ENCODE measurements at places on chromosomes 4 and X.

- DNase-seq = no peak
Observed at GRCh38 chr4:180557348-180557747, 1685.9 kb upstream of the TENM3 start.

- DNase-seq = no peak
Observed at GRCh38 chr4:16416601-16417000, 190.3 kb upstream of the TAPT1 start.

DNA sequence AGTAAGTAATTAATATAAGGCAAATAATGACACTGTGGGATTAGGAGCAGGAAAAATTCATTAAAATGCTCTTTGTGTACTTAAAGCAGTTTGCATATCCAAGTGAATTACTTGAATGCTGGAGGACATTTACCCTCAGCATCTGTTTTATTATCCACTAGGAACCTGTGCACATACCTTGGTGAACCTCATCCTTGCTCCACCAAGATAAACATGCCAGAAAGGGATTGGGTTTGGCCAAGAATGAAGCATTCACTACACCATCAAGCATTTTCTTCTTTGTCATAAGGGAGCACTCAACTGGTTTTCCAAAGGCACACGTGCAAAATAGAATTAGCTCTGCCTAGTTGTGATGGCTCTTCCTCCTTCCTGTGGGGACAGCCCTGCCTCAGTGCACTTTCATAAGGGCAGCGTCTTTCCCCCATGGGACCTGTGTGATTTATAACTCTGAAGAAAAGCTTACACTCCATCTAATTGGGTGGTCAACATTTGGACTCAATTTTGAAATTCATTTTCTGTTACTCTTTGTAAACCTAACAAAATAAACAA, 291.7 kb downstream of the USP46 start:
- DNase-seq = no peak

GRCh38 chr4:137968956-137969678, 273.0 kb downstream of the SLC7A11 start:
- no peak for DNase-seq

DNA sequence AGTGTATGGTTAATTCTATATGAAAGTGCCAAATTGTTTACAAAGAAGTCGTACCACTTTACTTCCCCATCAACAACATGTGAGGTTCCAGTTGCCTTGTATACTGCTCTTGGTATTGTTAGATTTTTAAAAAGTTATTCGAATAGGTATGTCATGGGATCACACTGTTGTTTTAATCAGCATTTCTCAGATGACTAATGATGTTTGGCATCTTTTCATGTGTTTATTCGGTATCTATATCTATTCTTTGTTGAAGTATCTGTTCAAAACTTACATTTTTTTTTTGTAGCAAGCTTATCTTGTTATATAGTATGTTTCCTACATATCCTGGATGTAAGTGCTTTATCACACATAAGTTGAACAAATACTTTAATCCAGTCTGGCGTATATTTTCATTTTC, 99.4 kb upstream of the MAB21L2 start:
- no peak for DNase-seq

DNA sequence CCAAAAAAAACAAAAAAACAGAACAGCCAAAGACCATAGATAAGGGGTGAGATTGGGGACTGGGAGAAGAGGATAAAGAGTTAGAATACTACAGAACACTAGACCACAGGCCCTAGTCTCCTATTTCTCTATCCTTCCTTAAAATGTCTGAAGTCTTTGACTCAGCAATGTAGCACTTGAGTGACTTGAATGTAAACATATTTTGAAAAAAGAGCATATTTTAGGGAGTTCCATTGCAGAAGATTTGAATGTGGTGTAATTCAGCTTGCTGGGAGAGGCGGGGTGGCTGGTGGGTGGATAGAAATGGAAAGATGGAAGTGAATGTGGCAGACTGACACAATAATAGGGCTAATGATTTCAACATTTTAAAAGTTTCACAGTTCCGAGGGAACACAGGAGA, 144.9 kb downstream of the CHIC2 start:
- no peak for DNase-seq

DNA sequence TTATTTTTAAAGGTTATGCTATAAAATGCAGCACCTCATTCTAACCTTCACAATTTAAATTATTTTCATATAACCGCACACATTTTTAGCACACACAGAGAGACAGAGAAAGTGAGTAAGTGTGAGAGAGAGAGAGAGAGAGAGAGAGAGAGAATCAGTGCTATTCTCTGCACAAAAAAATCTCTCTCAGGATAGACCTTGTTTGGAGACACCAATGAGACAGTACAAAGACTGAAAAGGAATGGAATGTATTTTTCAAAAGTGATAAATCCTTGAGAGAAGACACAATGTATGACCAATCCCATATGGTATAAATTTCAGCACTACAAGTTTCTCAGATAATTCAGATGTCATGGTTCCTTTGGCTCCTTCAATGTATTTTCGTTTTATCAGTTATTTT, 132.1 kb upstream of the PCDH18 start:
- no peak for DNase-seq

GRCh38 chrX:110000847-110001713, 1.8 kb upstream of the TMEM164 start:
- no peak for DNase-seq

DNA sequence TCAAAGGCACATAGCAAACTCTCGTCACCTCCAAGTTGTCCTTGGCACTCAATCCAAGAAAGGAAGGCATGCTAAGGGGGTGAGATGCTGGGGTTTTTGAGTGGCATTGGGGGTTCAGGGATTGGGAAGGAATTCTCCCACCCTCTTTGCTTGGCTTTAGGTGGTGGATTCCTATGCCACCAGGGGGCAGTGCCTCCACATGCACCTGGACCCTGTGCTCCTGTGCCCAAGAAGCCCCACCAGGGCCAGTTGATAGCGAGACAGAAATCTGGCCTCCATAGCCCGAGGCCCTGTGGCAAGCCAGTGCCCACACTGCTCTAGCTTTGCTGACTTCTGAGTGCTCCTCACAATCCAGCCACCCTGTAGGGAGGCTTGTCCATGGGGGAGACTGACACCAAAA, 2.0 kb upstream of the FATE1 start:
- DNase-seq = no peak
